ENCODE measurements at places on chromosomes 7 and 10.

DNA sequence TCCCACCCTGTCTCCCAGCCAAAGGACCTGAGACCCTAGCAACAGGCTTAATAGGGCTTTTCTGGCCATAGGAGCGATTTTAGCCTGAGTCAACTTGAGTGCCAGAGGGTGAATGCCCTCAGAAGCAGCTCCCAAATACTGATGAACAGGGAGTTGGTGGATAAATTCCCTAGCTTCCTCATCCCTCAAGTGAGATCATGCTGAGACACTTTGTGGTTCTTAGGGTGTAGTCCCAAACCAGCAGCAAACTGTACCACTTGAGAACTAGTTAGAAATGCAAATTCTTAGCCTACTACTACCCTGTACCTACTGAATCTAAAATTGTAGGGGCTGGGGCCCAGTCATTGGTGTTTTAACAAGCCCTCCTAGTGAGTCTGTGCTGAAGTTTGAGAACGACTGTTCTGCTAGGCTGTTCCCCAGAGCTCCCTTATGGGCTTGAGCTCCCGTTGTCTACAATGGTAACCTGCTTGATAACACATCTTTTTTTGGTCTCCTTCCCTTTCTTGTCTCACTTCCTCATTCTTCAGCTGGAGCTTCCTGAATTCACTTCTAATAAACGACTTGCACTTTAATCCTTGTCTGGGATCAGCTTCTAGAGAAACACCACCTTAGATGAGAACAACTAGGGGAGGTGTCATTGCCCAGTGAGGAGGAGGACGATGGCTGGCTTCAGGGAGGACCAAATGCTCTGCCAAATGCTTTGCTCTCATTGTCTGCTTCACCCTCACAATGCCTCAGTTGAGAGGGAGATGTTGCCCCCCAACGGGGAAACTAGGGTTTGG is 18.2 kb upstream of the CDH23 start:
- DNase-seq, result no peak

DNA sequence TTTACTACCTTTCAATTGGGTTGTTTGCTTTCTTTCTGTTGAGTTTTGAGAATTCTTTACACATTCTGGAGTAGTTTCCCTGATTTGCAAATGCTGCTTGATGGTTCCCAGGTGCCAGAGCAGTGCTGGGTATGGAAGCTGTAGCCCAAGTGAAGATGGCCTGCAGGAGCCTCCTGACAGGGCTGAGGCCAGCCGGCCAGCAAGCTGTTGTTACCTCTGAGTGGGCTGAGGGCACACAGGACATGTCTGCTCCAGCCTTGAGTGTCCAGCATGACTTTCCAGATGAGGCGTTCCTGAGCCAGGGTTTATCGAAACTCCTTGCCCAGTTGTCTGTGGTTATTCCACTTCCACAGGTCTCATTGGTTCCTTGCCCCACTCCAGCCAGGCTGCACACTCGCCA is 164.6 kb upstream of the TNS3 start:
- DNase-seq, result no peak

DNA sequence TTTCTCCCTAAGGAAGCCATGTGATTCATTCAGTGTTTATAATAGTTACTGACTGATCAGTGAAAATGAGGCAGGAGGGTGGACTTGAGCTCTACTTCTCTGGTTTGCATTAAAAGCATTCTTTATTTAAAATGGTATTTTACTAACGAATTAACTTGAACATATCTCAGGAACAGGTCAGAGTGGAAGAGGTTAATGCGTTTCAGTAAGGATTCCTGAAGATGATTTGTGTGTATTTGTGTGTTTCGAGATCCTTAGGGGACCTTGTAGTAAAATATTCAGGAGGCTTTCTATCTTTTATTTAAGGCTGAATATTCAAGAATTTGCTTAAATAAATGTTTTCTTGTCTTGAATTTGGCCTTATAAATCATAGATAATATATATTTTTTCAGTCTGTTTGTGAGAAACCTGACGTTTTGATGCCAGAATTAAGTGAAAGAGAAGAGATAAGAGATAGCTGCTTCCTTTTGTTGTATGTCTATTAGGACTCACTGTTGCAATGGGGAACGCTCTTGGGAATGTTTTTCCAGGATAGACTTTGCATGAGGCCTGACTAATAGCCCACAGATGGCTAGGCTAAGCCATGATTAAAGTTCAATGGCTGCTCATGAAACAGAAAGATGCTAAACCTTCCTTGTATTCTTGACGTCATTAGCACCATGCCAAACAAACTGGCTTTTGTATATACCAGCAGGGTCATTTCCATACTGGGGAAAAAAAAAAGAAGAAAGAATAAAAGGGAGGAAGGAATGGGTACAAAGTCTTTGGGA is 93.8 kb upstream of the MTPN start:
- DNase-seq, result no peak

- no peak for DNase-seq
Measured at GRCh38 chr10:43576580-43576979, 2.2 kb upstream of the ZNF239 start.

DNA sequence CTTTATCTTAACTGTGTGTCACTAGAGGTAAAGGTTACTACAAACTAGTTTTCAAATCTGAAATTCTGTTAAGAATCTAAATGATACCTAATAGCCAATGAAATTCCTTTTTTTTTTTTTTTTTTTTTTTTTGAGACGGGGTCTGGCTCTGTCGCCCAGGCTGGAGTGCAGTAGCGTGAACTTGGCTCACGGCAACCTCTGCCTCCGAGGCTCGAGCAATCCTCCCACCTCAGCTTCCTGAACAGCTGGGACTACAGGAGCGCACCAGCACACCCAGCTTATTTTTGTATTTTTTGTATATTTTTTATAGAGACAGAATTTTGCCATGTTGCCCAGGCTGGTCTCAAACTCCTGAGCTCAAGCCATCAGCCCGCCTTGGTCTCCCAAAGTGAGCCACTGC is 160.3 kb upstream of the NEBL start:
- DNase-seq, result no peak

- DNase-seq, result no peak
Measured at GRCh38 chr7:124058515-124058914, 25.6 kb upstream of the TMEM229A start.

DNA sequence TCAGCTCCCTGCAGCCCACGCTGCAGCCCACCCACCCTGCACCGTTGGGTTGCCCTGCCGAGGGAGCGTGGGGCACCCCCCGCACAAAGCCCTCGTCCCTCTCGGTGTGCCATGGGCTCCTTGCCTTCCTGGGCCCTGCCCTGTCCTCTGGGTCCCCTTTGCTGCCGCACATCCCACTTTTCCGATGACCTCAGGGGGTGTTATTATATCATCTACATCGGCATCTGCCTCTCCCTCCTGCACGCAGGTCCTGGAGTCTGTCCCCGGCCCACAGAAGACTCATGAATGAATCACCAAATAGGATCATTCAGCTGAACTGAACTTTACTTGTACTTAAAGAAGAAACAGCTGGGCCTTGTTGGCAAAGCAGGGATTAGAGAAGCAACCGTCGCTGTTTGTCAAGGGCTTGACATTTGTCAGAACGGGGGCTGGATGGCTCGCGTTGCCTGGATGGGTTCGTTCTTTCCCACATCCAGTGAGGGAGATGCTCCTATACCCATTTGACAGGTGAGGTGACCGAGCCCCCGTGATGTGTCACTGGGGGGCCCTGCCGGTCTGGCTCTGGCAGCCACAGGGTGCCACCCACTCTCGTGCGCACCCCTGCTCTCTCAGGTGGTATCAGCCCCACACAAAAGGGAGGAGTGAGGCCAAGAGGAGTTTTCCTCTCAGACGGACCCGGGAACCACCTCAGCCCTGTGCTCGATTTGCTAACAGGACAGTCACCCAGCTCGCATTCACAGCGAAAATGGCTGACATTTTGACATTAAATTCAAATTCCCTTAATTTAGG is 58.6 kb upstream of the EBF3 start:
- DNase-seq, result no peak

Measured in GM12892 (cell line).